ENCODE measurements at places on chromosomes 12 and 14. TPM values are rescaled to one million over a fixed set of nuclear protein-coding genes. Genes with fewer than 3 reads are reported as not detected.

DNA sequence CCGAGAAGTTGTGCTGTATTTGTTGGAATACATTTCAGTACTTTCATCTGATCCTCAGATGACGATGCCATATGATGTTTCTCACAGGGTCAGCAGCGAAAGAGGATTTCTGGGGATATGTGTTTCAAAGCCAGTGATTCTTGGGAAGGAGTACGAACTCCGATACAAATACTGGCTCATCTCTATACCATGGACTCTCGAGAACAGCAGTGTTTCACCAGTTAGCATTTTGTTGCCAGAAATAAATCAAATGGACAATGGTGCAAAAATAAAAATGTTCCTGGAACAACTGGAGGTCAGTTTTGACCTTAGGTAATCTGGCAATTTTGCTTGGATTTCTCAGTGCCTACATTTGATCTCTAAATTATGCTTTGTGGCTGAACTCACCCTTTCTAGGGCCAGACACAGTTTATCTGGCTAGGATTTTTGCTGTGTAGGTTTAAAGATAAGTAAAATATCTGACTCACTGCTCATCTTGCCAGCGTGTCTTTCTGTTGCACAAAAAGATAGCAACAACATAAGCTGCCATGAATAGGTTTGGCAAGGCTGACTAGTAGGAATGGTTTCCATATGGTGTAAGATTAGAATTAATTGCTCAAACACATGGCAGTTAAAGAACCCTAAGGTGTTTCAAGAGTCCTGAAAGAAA is 11.0 kb upstream of the MGP start:
- no peak for DNase-seq

TMEM121 gene
- total RNA-seq: 4.6 TPM

DNA sequence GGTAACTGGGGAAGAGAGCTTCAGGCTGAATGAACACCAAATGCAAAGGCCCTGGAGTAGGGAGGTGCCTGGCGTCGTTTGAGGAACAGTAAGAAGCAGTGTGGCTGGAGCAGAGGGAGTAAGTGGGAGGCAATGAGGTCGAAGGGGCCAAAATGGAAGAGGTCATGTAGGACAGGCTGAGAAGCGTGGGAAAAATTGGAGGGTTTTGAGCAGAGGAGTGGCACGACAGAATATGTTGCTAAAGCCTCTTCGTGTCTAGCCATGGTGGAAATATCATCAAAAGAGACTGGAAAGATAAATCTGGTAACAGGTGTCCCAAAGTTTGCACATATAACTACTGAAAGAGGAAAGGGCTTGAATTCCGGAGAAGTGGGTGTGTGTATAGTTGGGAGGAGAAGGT is 1.9 kb downstream of the TRIM9 start:
- DNase-seq: no peak

DNA sequence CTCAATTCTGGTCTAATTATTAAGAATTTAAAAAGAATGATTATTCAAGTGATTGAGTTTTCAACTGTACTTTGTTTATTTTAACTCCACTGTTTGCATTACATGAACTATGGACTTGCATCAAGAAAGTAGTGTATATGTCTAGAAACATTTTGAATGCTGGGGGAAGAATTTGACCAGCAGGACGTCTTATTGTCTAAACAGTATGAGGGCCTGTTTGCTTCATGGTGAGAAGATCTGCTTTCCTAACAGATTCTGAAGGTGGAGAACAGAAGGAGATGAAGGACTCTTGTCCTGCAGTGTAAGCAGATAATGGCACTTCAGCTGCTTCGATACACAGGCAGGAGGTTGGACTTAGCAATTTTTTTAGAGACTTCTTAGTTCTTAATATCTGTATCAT is 176.0 kb downstream of the DACT1 start:
- no peak for DNase-seq

DNA sequence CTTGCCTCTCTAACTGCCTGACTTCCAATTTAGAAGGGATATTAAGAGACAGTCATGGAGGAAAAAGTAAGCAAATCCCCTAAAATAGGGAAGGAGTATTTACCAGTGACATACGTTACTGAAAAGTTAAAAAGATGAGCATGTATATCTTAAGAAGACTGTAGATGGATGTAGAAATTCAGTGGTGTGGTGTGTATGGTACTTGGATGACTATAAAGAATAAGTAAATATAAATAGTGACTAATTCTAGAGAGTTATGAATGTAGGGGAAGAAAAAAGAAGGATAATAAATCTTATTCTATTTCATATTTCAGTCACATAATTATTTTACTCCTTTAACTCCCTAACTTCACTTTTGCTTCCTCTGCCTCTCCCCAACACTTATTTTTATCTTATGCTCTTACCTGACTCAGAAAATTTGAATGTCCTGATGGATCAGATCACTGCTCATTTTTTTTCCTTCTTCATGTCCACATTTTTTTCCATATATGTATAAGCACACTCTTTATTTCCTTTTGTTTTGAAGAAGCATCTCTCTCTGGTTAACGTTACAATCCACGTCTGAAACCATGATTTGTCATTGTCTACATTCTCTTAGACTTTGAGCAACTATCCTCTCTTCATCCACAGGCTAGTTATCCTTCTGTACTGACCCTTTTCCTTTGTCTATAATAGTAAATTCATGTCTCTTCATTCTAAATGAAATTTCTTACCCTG is 422.7 kb upstream of the SYT1 start:
- DNase-seq: no peak

DNA sequence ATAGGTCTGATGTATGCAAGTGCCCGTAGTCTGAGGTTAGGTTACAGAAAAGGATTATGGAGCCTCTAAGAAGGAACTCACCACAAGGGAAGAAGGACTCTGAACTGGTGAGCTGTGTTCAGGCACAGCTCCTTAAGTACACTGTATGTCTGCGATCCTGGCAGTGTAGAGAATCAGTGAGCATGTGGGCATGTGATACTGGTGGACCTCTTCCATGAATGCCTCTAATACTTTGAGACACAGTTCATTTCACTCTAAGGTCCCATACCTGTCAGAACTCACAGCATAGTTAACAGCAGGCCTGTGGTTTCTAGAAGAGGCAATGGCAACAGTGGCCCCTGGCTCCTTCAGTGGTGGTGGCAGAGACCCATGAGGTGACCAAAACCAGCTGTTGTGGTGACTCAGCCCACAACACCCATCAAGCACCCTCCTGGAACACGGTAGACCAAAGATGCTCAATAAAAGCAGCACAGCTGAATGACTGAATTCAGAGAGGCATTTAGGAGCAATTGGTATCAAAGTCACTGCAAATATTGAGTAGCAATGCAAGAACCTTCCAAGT is 6.9 kb upstream of the OR6J1 start:
- DNase-seq: no peak

CISTR gene
- total RNA-seq: not detected

GRCh38 chr12:57717846-57718640 is 20.5 kb downstream of the AGAP2 start:
- no peak for DNase-seq

SLC25A21 gene
- 2.1 TPM for total RNA-seq

GRCh38 chr14:58430156-58430555 is 2.6 kb downstream of the KIAA0586 start:
- DNase-seq: no peak

GRCh38 chr12:47095446-47096236 is 15.9 kb upstream of the AMIGO2 start:
- no peak for DNase-seq

- DNase-seq: no peak
Observed at GRCh38 chr14:84579292-84579691, 950.7 kb upstream of the FLRT2 start.

- DNase-seq: no peak
Observed at GRCh38 chr14:77208291-77208978, 26.8 kb downstream of the TMEM63C start.

DNA sequence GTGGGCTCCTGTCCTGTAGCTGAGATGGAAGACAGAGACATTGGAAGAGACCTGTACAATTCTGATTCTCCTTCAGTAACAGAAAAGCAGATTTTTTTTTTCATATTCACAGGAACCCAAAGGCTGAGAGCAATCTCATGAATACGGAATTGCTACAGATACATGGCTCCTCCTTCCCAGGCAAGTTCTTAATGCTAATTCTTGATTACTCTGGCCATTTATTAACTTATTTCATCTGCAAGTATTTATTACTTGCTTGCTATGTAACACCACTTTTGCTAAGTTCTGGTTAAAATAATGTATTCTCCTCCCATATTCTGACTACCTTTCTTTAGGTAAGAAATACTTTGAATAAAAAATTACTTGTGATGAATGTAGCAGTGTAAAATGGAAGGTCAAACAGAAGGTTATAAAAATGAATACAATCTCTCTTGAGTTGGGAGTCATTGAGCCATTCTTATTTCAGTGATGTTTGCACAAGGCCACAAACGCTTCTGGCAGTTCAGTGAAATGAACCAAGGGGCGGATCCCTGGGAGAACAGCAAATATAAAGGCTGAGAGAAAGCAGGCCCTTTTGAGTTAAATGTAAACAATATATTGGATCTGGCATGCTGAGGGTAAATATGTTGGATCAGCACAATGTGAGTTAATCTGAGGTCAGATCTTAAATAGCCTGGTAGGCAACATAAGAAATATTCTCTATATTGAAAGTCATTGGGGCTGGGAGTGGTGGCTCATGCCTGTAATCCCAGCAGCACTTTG is 37.6 kb downstream of the MUCL1 start:
- peak; percentile 27 for DNase-seq

FAM90A1 gene
- not detected for total RNA-seq

GRCh38 chr12:118846416-118846815 is 134.9 kb upstream of the SRRM4 start:
- DNase-seq: no peak

DNA sequence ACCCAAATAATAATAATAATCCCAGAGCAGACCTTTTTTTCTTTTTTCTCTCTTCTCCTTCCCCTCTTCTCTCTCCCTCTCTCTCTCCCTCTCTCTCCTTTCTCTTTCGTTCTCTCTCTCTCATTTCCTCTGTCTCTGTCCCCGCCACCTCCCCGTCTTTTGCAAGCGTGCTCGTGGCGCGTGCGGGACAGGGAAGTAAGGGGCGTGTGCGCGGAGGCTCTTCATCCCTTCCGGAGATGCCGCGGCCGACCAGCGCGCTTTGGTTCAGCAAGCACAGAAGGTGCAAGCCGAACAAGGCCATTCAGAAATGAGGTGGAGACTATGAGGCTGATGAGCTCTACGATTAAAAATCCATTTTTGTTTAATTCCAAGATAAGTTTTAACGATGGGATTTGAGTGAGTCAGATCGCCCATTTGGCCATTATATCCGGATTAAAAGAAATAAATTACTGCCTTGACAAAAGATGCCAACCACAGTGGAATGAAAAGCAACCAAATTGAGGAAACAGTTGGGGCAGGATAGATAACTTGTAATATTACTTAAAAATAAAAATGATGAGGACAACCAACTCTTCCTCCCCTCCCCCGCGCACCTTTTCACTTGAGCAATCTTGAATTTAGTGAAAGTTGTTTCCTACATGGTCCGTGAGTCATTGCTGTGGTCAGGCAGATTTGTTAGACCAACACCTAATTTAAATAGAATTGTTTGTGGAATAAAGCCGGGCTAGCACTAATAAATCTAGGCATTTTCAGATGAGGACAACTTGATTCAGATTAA is 1.2 kb upstream of the AMIGO2 start:
- DNase-seq: no peak

DNA sequence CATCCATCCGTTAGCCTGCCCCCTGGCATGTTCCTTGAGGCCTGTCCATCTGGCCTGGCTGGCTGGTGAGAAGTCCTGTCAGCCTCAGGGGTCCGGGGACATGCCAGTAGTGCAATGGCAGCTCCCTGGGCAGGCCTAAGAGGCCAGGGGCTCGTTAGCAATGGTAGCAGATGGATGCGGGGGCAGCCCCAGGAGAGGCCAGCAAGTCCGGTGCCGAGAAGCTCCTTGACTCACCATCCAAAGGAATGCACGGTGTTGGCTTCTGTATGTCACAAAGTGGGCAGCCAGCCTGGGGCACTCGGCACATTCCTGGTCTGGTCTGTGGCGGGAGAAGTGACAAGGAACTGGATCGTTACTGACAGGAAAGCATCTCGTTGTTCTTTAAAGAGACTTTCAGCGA is 319.9 kb downstream of the CACNA1C start:
- DNase-seq: no peak

BEST3 gene
- total RNA-seq: 0.67 TPM

GRCh38 chr12:59904874-59905521 is 309.2 kb downstream of the SLC16A7 start:
- no peak for DNase-seq

- DNase-seq: no peak
Observed at GRCh38 chr14:24095271-24096068, 1.4 kb downstream of the PCK2 start.

DNA sequence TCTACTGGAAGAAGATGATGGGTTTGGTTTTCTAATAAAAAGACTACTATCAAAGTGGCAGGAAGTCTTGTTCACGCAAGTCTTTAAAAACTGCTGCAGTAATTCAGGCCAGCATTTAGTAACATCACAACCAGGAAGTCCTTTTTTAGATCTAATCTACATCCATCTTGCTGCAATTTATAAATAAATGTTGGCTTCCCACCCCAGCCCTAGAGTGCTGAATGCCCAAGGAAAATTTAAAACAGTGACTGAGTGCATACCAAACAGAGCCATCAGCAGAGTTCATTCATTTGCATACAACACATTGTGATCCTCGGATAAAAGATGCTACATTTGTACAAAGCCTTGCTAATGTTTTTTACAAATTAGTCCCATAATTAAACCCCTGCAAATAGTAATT is 72.1 kb downstream of the PHLDA1 start:
- no peak for DNase-seq

All from Panc1 (cell line).